ENCODE measurements at places on chromosomes 5 and 9. TPM values are rescaled to one million over a fixed set of nuclear protein-coding genes. Genes with fewer than 3 reads are reported as not detected.

- H3K27ac ChIP-seq, result no peak overlapping the region
- H3K4me1 ChIP-seq, result no peaks in the 10 kb centered on the region
- DNase-seq, result no peak
- no peak overlapping the region for H3K4me3 ChIP-seq
Measured at GRCh38 chr5:99795031-99795430, 740.1 kb upstream of the FAM174A start.

- no peak overlapping the region for H3K27ac ChIP-seq
- H3K36me3 ChIP-seq, result no peaks in the 10 kb centered on the region
- DNase-seq, result no peak
- H3K4me3 ChIP-seq, result no peak overlapping the region
- H3K4me1 ChIP-seq, result no peaks in the 10 kb centered on the region
- no peaks in the 10 kb centered on the region for H3K27me3 ChIP-seq
Measured at GRCh38 chr5:131993676-131994075, 17.8 kb downstream of the ACSL6 start.

GRCh38 chr9:68947842-68948569 is 65.9 kb downstream of the PRKACG start:
- no peak overlapping the region for H3K4me3 ChIP-seq
- no peak overlapping the region for H3K27ac ChIP-seq
- H3K36me3 ChIP-seq, result no peaks in the 10 kb centered on the region
- no peaks in the 10 kb centered on the region for H3K4me1 ChIP-seq
- DNase-seq, result no peak

DNA sequence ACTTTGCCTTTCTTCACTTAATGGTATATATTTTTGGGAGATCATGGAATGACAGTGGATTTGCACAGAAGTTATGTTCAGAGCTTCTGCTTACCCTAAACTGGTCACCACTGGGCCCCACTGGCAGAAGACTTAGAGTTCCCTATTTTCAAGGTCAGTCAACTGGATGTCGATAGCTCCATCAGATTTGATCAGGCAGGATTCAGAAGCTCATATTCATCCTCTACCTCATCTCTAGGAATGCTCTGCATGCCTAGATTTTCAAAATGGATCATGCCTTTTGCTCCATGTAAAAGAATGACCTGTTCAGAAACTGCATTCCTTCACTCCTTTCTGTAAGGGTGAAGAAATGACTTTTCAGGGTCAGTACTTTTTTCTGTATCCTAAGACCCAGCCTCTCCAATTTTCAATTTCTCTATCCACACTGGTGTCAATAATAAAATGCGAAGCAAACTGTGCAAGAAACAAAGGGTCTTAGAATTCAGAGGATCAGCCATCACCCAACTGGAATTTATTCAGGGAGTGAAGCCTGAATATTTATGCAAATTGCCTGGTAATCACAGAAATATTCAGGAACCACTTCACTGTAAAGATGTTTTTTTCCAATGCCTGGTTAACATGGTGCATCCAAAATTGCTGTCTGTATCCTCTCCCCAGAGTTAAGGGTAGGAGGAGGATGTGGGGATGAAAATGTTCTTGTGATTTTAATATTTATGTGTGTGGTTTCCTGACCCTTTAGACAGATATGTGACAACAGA is 125.4 kb downstream of the DOCK2 start:
- no peak overlapping the region for H3K27ac ChIP-seq
- H3K27me3 ChIP-seq, result no peaks in the 10 kb centered on the region
- no peak for DNase-seq
- H3K4me1 ChIP-seq, result no peaks in the 10 kb centered on the region
- H3K4me3 ChIP-seq, result no peak overlapping the region
- H3K36me3 ChIP-seq, result no peaks in the 10 kb centered on the region

DNA sequence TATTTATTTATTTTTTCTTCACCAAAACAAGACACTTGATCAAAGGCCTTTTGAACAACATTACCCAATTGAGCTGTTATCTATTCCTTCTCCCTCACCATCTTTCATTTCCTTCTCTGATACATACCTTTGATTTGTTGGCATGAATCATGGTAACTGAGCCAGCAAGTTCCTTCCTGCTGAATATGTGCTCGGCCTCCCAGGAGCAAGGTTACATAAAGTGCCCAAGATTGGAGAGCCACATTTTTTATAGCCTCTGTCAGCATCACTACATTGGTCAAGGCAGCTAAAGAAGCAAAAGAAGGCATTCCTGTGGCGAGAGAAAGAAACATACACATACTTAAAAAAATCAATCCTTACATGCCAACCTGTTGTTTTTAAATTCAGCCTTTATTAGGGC is 369.6 kb downstream of the CYLC2 start:
- no peak for DNase-seq
- no peaks in the 10 kb centered on the region for H3K27me3 ChIP-seq
- H3K4me1 ChIP-seq, result no peaks in the 10 kb centered on the region
- H3K27ac ChIP-seq, result no peak overlapping the region
- no peaks in the 10 kb centered on the region for H3K36me3 ChIP-seq

GRCh38 chr9:94913550-94913949 is 187.1 kb downstream of the AOPEP start:
- H3K27me3 ChIP-seq, result no peaks in the 10 kb centered on the region
- peak overlapping the region; percentile 9 for H3K27ac ChIP-seq
- no peak overlapping the region for H3K4me3 ChIP-seq
- H3K4me1 ChIP-seq, result peaks cover 10% of the 10 kb centered on the region

GRCh38 chr5:119304439-119305211 is 51.2 kb upstream of the TNFAIP8 start:
- H3K4me3 ChIP-seq, result no peak overlapping the region
- DNase-seq, result no peak
- H3K36me3 ChIP-seq, result no peaks in the 10 kb centered on the region
- no peaks in the 10 kb centered on the region for H3K27me3 ChIP-seq

DNA sequence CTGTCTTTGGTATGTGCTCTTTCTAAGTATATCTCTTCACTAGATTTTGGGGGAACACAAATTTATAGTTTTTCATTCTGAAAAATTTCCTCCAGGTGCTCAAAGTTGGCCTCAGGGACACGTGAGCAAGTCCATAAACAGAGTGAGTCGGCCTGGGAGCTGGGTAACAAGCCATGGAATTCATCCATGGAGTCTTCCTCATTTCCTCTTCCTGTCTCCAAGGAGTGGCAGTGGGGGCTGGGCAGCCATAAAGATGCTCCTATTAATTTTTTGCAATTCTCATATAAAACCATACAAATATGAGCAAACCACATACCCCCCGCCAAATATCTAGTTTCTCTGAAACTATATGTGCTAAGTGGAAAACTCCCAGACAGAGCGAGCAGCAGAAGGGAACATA is 136.6 kb upstream of the OTULINL start:
- no peak for DNase-seq
- no peak overlapping the region for H3K27ac ChIP-seq
- peaks cover 16% of the 10 kb centered on the region for H3K4me1 ChIP-seq
- no peak overlapping the region for H3K4me3 ChIP-seq

GRCh38 chr9:33227741-33228140 is 12.2 kb upstream of the SPINK4 start:
- H3K4me3 ChIP-seq, result no peak overlapping the region
- no peaks in the 10 kb centered on the region for H3K27me3 ChIP-seq
- H3K27ac ChIP-seq, result no peak overlapping the region

GRCh38 chr5:18761801-18762200 is 1127.5 kb downstream of the TAF11L14 start:
- H3K36me3 ChIP-seq, result no peaks in the 10 kb centered on the region
- H3K27ac ChIP-seq, result no peak overlapping the region
- H3K27me3 ChIP-seq, result no peaks in the 10 kb centered on the region
- no peaks in the 10 kb centered on the region for H3K4me1 ChIP-seq
- no peak for DNase-seq
- no peak overlapping the region for H3K4me3 ChIP-seq

- no peaks in the 10 kb centered on the region for H3K27me3 ChIP-seq
- no peaks in the 10 kb centered on the region for H3K4me1 ChIP-seq
- no peak for DNase-seq
- no peak overlapping the region for H3K27ac ChIP-seq
Measured at GRCh38 chr9:81517954-81518353, 171.4 kb downstream of the TLE1 start.

GRCh38 chr9:104923289-104923688 is 4.7 kb downstream of the ABCA1 start:
- H3K27ac ChIP-seq, result no peak overlapping the region
- no peaks in the 10 kb centered on the region for H3K36me3 ChIP-seq
- no peaks in the 10 kb centered on the region for H3K27me3 ChIP-seq
- no peak overlapping the region for H3K4me3 ChIP-seq

The BTNL8 gene
- 0.41 TPM for total RNA-seq

The IER5L gene
- 26.6 TPM for total RNA-seq

The LCN15 gene
- not detected for total RNA-seq

The ORM2 gene
- 0.82 TPM for total RNA-seq

The C5orf34 gene
- total RNA-seq, result 0.48 TPM

The ZDHHC11 gene
- total RNA-seq, result 6.0 TPM

The ARL14EPL gene
- not detected for total RNA-seq

All from ovary (tissue), 10 donors.